ENCODE measurements at places on chromosomes 11 and 22. TPM values are rescaled to one million over a fixed set of nuclear protein-coding genes. Genes with fewer than 3 reads are reported as not detected.

TOB2 gene
- polyA plus RNA-seq: 40.3 TPM

SPTBN2 gene
- 1.4 TPM for polyA plus RNA-seq

BBS1 gene
- polyA plus RNA-seq: 41.6 TPM

PTPN5 gene
- 1.5 TPM for polyA plus RNA-seq

GLYATL1 gene
- 0.02 TPM for polyA plus RNA-seq

PSMD13 gene
- 74.9 TPM for polyA plus RNA-seq

TREH gene
- 0.48 TPM for polyA plus RNA-seq

LINC01488 gene
- not detected for polyA plus RNA-seq

PACS1 gene
- 31.3 TPM for polyA plus RNA-seq

MAJIN gene
- not detected for polyA plus RNA-seq

PATE2 gene
- not detected for polyA plus RNA-seq

ANGPTL5 gene
- polyA plus RNA-seq: 5.0 TPM

PIK3IP1 gene
- polyA plus RNA-seq: 48.9 TPM

OR51B2 gene
- polyA plus RNA-seq: not detected

LPXN gene
- 7.6 TPM for polyA plus RNA-seq

OR2D2 gene
- not detected for polyA plus RNA-seq

SNX32 gene
- polyA plus RNA-seq: 0.40 TPM

POTEH gene
- polyA plus RNA-seq: not detected

RIMBP3C gene
- polyA plus RNA-seq: 0.15 TPM

EMSY gene
- 21.5 TPM for polyA plus RNA-seq

CNTF gene
- 2.0 TPM for polyA plus RNA-seq

FZD4 gene
- 15.0 TPM for polyA plus RNA-seq

P2RY6 gene
- polyA plus RNA-seq: 0.79 TPM

OR52H1 gene
- polyA plus RNA-seq: not detected

VSIG2 gene
- 0.48 TPM for polyA plus RNA-seq

BTBD18 gene
- 0.02 TPM for polyA plus RNA-seq

FAM181B gene
- polyA plus RNA-seq: 1.4 TPM

Measured in ovary (tissue), 10 donors.